ENCODE measurements at places on chromosomes 5 and 9.

DNA sequence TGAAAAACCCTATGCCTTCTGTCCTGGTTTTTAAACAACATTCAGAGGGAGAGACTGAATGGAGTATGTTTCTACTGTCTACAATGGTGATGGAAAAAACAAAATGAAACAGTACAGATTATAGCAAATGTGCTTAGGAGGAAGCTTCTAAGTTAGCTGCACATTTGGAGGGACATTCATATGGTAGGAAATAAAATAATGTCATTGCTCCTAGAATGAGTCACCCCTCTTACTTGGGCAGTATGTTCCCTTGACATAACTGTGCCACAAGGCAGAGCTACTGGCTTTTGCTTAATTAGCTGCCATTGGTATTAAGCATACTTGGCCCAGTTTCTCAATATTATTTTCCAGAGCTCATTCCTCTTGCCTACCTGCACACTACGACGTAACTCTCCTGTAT is 128.9 kb downstream of the GDNF start:
- DNase-seq, result no peak

DNA sequence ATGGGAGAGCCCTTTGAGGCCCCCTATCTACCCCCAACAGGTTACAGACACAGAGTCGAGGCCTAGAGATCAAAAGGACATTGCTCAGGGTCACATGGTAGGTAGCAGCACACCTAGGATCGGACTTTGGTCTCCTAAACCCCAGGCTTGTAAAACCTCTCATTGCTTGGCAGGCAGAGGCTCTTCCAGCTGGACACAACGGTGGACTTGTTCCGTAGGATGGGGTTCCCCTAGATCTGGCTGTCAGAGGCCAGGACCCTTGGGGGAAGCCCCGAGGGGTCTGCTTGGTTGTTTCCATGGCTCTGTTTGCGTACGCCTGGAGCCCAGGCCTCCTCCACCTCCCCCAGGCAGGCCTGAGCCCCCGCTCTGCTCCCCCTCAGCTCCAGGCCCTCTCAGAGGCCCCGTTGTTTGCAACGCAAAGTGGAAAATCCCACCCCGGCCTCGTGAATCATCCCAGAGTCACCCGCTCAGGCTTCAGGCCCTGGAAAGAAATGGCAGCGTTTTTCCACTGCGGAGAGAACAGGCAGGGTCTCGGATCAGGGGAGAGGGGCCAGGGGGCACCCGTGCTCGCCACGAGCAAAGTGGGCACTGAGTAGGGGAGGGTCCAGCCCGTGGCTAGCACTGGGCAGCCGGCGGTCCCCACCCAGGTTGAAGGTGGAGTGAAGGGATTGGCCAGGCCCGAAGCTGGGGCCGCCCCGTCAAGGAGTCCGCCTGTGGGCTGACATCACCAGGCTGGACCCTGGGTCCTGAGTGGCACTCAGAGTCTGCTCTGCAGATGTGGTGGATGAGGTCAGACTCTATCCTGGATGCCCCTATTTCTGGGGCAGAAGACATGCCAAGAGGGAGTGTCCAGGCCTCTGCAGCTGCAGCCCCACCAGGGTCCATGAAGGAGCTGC is 19.8 kb downstream of the COL27A1 start:
- DNase-seq, result no peak

GRCh38 chr5:157611571-157612476 is 36.2 kb upstream of the ADAM19 start:
- DNase-seq, result peak; percentile 86

DNA sequence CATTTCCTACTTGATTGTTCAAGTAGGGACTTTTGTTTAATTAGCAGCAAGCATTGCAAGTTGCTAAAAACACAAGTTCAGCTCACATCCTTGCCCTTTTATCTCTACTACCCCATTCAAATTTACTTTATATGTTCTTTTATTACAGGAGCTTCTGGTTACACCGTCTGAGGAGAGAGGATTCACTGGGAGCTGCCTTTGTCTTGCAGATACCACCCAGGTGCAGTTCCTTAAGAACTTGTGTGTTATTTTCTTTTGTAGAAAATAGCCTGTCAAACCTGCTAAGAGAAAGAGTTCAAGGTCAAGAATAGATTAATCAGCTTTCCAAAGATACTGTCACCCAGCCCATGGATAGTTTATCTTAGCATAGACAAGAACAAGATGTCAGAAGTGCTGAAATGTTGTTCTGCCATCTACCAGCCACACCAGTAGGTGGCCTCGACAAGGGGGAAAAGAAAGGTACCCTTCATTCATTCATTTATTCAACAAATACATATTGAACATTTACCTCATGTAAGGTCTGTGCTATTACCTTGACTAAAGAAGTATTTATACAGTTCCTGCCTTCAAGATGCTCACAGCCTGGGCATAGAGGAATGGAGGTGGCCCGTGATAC is 750.3 kb downstream of the MAT2B start:
- no peak for DNase-seq

- no peak for DNase-seq
Measured at GRCh38 chr5:37791321-37791720, 48.5 kb downstream of the GDNF start.

GRCh38 chr9:126861707-126862103 is 1.3 kb downstream of the ZBTB34 start:
- peak; percentile 77 for DNase-seq

Measured in MV-4-11 (cell line).